Cardiac fibroblast (primary cell): ENCODE measurements at places on chromosomes 2 and 18.

GRCh38 chr2:69642709-69643601 lies 584 bp downstream of the AAK1 start:
- DNase-seq: peak; percentile 69

- DNase-seq: no peak
Observed at GRCh38 chr2:144431392-144431783, 88.5 kb downstream of the ZEB2 start.

DNA sequence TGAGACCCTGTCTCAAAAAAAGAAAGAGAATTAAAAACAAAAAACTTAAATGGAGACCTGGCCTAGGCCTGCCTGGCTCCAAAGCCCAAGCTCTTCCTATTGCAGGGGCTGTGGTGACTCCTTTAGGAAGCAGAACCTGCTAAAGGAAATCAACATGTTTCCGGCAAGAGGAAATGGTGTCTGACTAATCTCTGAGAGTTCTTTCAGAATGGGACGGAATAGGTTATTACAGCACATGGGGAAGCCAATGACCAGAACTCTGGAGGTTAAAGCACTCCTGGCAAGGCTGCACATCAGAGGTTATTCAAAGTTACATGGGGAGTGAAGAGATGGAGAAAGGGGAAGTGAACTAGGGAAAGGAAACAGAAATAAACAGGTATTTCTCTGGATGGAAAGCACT lies 21.4 kb downstream of the KIF3C start:
- DNase-seq: peak; percentile 69

- no peak for DNase-seq
Observed at GRCh38 chr18:74905247-74905646, 303.7 kb downstream of the PTGR3 start.

DNA sequence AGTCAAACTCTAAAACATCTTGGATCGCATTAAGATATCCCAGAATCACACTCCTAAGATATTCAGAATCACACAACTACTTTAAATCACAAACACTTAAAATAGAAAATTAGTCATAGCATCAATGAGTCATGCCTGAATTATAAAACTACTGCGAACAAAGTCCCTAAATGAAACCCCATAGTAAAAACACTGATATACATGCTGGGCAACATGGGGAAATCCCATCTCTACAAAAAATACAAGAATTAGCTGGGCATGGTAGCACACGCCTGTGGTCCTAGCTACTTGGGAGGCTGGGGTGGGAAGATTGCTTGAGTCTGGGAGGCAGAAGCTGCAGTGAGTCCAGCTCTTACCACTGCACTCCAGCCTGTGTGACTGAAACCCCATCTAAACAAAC lies 101.7 kb downstream of the COBLL1 start:
- DNase-seq: peak; percentile 48

DNA sequence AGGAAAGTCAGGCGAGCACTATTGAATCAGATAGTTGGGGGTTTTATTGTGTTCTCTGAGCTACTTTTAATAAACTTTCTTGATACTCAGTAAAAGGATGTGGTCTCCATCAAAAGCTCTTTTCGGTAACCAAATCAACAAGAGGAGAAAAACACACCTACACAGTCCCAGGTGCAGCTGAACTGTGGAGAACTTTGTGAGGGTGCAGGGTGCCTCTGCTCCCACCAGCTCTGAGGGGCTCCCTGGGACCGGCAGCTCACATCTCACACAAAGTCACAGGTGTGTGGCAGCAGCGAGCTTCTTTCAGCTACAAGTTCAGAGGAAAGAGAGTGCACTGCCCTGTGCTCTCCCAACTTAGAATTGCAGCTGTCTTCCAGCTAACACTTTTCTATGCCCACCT lies 650.4 kb downstream of the RNF144A start:
- no peak for DNase-seq

GRCh38 chr2:1477196-1478040 lies 64.2 kb downstream of the TPO start:
- DNase-seq: no peak

DNA sequence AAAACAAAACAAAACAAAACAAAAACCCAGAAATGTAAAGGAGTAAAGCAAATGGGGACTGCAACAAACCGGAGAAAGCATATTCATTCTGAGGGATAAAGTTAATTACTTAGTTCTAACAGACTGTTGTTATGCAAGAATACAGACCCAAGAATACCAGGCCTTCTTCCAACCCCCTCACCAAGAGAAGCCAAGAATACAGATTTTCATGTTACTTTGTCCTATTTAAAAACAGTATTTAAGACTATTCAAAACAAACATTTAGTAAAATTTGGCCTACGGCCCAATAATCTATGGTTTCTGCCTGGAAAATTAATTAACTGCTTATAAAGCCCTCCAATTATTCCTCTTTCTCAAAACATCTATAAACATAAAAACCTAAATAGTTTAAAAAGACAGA lies 91.4 kb downstream of the USP34 start:
- DNase-seq: no peak

DNA sequence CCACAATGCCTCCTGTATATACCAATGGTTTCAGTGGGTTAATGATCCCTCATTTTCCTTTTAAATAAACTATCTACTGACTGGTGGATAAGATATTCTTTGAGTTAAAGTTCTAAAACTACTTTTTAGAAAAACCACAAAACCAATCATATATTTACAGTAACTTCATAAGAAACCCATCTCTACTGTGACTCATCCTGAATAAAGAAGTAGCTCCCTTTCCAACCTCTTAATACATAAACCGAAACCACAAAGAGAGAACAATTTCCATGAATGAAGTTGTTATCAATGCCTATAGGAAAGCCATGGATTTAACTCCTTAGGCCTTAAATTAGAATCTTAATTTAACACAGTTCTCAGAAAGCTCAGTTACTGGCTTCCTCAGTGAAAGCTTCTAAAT lies 227.0 kb upstream of the SMAD7 start:
- DNase-seq: peak; percentile 42

DNA sequence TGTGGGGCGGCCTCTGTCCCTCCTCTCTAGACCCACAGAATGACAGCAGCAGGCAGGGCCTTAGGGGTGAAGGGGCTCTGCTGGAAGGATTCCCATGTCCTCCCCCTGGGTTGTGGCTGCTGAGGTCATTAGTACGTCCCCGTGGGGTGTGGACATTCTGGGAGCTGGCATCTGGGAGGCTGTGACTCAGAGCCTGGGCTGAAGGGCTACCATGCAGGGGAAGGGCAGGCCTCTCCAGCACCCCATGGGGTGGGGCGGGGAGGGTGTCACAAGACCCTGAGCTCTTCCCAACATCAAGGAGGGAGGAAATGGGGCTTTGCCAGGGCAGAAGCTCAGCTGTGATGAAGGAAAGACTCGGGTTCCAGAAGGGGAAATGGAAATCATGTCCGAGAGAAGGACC lies 105.8 kb upstream of the SMAD2 start:
- DNase-seq: peak; percentile 24

DNA sequence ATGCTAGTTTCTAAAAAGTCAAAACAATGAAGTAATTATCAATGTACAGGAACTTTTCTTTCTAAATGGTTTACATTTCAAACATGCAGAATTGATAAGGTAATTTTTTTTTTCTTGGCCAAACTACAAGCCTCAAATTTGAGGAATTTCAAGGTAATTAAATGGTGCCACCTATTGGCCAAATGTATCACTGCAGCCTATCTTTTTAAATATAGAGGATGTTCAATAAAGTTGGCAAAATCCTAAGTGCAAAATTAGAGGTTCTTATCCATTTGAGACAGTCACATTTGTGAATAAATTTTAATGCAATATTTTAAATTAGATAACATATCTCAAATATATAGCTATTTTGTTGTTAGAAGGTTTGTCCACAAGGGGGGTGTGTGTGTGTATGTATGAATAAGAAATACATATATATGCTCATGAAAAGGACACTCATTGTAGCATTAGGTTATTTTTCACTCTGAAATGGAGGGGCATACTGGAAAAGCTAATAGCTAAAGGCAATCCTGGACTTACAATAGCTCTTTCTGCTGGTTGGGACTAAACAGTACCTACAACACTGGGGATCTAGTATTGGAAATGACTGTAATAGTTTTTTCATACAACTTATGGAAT lies 26.2 kb downstream of the MMADHC start:
- peak; percentile 47 for DNase-seq

DNA sequence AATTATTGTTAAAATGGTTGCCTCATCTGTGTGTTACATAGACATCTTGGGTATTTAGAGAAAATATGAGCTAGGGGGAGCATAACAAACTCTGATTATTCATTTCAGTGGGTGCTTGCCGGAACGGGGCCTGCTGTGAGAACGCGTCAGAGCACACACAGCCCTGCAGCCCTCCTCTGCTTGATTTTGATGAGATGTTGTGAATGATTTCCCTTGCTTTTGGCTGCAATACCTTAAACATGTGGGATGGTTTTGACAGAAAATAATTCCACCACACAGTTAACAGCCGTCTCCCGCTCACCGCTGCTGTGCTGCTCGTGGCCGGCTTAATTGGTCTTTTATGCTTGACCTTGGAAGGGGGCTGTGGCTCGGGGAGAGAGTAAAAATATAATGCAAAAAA lies 49.9 kb upstream of the TXNDC2 start:
- no peak for DNase-seq

GRCh38 chr2:161238265-161238559 lies 70.0 kb upstream of the PSMD14 start:
- no peak for DNase-seq

DNA sequence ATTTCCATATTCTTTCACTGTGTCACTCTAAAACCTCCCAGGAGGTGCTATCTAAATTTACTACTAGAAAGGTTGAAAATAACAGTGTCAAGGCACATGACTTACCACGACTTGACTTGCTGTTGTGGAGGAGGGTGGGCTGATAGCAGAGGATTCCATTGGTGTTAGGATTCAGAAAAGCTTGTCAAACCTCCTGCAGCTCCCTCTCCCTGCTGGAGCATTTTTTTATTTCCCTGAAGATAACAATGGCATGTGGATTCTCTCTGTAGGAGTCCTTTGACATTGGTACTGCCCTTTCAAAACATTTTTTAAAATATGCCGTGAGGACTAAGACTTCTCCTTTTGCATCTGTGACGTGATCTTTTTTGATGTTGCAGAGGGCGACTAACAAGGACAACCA lies 696.9 kb upstream of the GYPC start:
- DNase-seq: no peak

DNA sequence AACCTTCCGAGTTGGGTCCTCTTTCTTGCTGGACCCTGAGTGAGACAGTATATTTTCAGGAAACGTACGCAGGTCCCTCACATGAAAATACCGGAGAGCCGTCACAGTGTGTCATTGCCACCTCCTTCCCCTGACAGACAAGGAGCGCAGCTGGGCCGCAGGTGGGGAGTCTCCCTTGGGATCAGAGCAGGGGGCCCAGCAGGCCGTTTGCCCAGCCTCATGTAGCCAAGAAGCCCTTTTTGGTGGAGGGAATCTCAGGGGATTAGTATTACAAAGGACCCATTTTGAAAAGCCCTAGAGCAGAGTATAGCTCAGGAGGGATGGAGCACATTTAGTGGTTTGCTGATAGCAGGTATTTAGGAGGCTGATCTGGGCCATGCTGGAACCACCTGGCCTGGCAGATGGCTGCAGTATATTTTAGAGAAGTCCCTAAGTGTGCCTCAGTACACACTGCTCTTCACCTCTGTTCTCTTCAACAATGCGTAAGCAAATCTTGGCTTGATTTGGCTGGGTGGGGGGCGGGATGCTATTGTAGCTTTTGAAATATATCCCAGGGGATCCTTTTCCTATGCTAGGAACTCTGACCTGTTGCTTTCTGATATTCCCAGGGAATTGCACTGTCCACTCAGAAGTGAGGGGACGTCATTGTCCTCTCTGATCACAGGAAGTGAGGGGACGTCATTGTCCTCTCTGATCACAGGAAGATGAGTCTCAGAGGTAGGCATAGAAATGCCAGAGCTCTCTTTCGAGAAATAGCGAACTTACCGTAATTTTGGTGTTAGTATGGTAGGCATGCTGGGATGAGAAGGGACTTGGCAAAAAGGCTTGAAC lies 171.9 kb downstream of the HRH4 start:
- no peak for DNase-seq

- no peak for DNase-seq
Observed at GRCh38 chr2:66202586-66202985, 232.3 kb upstream of the MEIS1 start.

DNA sequence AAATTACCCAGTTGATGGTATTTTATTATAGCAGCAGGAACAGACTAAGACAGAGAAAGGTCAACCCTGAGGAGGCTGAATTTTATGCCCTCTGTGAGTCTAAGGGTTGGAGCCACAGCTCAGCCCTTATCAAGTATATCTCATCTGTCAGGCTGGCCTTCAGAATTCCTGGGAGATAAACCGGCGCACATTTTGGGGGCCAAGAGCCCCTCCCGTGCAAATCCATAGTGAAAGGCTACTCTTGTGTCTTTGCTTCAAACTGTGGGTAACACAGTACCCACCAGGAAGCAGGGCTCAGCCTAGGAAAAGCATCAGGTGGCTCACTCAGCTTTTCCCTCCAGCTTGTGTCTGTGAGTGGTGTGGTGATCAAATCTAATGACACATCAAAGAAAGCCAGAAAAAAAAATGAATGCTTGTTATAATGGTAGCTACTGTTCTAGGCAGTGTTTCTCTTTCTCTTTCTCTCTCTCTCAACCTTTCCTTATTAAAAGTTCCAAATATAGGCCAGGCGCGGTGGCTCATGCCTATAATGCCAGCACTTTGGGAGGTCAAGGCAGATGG lies 25.0 kb upstream of the ASXL2 start:
- no peak for DNase-seq

DNA sequence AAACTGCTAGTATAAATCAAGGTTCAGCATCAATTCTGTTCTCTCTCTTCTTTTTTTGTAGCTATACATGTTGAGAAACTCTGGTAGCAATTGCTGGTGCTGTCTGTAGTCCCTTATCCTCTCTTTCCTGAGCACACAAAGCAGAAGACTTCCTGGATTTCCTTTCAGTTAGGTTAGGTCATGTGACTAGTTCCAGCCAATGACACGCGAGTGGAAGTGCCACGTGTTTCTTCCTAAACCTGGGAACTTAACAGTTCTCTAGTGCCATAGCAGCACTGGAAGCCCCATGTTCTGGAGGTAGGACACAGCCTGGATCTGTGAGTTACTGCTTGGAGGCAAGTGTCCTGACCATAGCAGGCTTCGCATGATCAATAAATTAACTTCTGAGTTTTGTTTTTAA lies 125.9 kb downstream of the PLA2R1 start:
- DNase-seq: no peak

DNA sequence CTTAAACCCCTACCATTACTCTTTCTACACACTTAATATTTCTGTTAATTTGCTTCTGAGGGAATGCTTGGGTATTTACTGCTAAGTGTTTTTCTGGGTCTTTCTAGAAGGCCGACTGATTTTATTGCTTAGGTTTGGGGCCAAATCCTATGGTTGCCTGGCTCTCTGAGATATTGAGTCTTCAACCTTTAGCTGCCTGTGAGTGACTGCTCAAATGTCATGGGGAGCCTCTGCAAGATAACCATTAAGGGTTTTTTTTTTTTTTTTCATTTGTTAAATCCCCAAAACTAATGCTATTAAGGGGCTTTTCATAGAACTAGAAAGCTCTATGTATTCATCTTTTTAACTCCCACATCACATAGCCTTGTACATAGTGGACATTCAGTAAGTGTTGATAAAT lies 5.0 kb downstream of the OSBPL6 start:
- DNase-seq: no peak

GRCh38 chr2:187918996-187919821 lies 365.0 kb upstream of the TFPI start:
- DNase-seq: no peak
